Pons (tissue), 1 donor: ENCODE measurements at places on chromosomes 7 and 10.

- DNase-seq = no peak
These were observed 37.2 kb upstream of the JCAD start for GRCh38 chr10:30096564-30096963.

DNA sequence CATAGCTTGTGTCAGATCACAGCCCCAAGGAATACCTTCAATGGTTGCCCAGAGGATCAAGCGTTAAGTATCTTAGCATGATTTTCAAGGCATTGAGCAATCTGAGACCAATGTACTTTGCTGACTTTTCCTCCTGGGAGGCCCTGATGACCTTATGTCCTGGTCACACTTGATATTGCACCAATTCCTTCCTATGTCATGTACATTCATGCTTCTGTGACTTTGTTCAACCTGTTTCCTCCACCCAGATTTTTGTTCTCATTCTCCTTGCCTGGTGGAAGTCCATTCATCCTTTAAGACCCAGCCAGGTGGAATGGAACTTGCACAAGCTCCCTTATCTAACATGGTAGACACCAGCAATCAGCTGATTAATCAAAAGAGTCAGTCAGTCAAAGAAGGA lies 160.8 kb downstream of the PFKFB3 start:
- no peak for DNase-seq

DNA sequence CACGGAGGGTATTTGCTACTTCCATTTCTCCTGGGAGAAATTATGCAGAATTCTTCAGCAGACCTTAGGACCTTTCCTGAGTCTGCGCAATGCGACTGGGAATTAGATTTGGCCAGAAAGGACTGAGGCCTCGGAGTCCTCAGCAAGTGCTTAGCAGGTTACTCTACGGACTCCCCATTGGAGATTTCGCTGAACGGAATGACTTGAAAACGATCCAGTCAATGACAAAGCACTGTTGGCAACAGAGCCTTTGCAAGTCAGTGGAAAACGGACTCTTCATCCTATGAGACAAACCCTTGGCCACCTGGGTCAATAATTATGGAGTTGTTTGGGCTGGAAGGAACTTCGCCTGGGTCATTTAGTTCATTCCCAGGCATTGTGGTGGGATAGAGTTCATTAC lies 107.4 kb downstream of the FAM204A start:
- no peak for DNase-seq

GRCh38 chr7:22586101-22586785 lies 86.3 kb upstream of the STEAP1B start:
- DNase-seq = no peak

GRCh38 chr7:35430547-35431153 lies 176.8 kb upstream of the TBX20 start:
- no peak for DNase-seq

DNA sequence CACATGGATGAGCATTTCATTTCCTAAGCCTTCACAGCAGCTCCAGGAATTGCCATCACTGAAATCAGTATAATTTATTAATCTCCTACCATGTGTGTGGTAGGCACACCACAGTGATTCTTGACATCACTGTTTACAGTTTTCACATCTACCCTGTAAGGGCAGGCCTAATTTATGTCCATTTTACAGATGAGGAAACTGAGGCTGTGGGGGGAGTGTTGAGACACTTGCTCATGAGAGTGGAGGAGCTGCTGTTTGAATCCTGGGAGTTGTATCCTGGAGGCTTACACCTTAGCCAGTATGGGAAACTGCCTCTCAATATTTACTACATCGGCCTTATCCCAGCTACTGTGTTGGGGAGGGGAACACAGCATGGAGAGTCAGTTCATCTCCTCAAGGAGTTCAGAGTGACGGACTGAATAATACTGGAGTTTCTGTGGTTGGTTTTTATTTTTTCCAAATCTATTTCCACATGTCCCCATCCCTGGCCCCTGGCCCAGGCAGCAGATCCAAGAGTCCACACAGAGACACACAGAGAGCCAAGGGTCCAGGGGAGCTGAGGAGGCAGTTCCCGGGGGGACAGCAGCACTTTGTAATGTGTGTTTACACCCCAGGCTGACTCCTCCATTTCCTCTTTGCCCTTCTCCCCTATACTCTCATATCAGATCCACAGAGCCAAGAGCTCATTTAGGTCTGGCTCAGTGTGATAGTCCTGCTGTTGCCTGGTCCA lies 13.2 kb downstream of the UBTD1 start:
- no peak for DNase-seq

DNA sequence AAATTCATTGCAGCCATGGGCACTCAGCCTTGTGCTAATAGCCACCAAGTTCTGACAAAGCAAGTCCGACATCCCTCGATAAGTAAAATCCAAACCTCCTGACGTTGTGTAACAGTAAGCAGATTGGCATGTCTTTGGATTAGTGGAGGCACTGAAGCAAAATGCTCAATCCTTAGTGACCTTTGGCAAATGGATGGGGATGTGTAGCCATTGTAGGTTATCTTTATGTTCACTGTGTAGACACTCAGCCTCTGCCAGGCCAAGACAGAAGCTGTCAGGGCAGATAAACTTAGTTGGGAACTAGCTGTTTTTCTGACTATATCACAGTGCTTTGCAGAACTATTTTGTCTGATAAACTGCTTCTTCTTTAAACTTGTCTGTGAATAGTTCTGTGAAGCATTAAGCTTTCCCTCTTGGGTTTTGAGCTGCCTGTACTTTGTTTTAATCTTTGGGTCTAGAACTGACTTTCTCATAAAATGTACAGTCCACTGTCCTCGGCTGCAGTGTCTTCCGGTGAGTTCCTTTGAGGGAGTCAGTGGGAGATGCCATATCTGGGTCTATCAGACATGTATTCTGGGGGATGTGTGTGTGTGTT lies 220.8 kb downstream of the LRMDA start:
- no peak for DNase-seq

- DNase-seq = no peak
These were observed 5.8 kb upstream of the SMARCD3 start for GRCh38 chr7:151254316-151254715.

DNA sequence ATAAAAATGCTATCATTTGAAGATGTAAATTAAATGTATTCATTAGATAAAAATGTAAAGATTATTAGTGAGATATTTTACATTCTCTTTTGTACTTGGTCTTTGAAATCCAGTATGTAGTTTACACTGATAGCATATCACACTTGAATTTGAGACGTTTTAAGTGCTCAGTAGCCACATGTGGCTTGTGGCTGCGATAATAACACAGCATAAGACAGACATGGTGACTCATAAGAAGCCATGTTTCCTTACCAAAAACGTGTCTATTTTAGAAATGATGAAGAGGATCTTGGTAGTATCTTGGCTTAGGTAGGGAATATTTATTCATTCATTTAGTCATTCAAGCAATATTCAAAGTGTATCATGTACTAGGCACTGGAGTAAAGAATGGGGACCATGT lies 149.3 kb downstream of the POU6F2 start:
- no peak for DNase-seq

- DNase-seq = no peak
These were observed 92.0 kb downstream of the MDFIC start for GRCh38 chr7:115013886-115014285.

GRCh38 chr7:115218076-115218475 lies 296.2 kb downstream of the MDFIC start:
- no peak for DNase-seq

- DNase-seq = peak; percentile 65
These were observed 192.4 kb downstream of the ADARB2 start for GRCh38 chr10:1544929-1545328.

GRCh38 chr10:132839061-132839460 lies 53.1 kb upstream of the NKX6-2 start:
- no peak for DNase-seq

GRCh38 chr7:104795086-104795485 lies 218.9 kb upstream of the KMT2E start:
- DNase-seq = peak; percentile 96

DNA sequence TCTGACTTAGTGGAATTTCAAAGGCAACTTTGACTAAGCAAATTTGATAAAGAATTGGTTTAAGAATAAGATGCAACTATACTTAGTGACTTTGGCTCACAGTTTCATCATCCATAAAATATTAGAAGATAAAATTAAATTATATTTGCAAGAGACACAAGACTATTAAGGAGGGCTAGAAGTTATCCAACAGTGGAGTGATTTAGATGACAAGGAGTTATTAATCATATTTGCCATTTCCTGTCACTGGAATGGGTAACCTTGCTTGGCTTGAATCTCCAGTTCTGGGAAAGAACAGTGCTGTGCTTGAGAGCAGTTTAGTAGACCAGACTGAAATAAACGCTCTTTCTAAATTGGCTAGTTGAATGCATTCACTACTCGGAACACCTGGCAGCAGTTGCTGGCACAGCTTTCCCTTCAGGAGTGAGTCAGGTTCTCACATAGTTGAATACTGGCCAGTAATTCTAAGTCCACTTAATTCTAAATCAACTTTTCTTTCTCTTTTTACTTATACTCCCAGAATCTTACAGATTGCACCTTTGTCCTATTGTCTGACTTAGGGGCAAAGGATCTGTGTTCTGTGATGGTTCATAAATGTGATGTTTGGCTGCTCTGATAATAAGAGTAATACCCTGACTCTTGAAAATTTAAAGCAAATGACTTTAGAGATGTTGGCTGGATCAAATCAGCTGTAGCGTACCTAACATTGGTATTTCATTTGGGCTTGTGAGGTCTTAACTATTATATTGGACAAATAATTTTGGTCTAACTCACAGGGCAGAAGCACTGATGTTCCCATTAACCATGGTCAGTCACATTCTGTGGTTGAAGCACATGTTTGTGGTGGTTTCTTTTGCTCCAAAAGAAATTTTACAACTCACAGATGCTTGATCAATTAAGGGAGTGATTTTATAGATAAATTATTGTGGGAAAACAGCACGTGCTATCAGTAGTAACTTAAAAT lies 16.6 kb downstream of the STMP1 start:
- DNase-seq = no peak

- DNase-seq = no peak
These were observed 368.1 kb downstream of the MDFIC start for GRCh38 chr7:115289971-115290370.
